ENCODE measurements at places on chromosomes 12 and 14.

- DNase-seq, result no peak
Observed at GRCh38 chr12:6469092-6469491, 1.4 kb downstream of the VAMP1 start.

DNA sequence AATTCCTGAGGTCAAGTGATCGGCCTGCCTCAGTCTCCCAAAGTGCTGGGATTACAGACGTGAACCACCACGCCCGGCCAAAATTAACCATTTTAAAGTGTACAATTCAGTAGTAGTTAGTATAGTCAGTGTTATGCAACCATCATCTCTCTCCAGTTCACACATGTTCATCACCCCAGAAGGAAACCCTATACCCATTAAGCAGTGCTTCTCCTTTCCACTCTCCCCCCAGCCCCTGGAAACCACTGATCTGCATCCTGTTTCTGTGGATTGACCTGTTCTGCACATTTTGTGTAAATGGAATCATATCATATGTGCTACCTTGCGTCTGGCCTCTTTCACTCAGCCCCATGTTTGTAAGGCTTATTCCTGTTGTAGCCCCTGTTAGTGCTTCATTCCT, 52.2 kb downstream of the PHETA1 start:
- DNase-seq, result no peak

DNA sequence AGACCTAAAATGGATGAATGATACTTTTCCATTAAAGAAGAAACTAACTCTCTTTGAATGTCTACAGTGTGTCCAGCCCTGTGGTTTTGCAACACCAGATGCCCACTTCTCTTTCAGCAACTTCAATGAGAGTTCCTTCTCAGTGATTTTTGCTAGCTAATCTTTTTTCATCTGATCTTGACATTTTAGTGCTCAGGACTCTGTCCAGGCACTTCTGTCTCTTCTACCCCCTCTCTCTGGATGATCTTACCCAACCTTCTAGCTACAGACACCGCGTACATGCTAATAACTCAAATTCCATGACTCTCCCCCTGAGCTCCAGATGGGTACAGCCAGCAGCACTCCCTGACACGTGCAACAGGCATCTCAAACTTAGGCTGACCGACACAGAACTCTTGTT, 161.1 kb upstream of the FOXN3 start:
- peak; percentile 64 for DNase-seq

GRCh38 chr12:57582440-57582839, 8.6 kb upstream of the PIP4K2C start:
- no peak for DNase-seq

GRCh38 chr12:132238488-132238854, 90.9 kb downstream of the GALNT9 start:
- DNase-seq, result no peak

DNA sequence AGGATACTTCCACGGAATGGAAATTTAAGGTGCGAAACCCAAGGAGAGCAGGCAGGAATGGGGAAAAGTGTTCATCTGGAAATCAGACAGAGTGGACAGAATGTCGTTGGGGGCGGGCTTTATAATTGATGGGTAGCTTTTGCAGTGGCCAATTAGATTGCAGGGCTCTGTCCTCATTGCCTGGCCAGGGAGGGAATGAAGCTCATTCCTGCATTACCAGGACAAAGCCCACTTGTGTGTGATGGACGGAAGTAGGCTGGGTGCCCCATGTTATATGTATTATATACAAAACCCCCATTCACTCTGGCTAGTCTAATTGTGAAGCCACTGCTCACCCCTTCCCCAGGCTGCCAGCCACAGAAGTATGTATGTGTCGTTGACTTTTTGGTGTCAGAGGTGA, 23.6 kb downstream of the ZNF664 start:
- no peak for DNase-seq

GRCh38 chr14:49692811-49693734, at the start of gene KLHDC1:
TSS of gene KLHDC1 (plus strand) at chr14:49693120. CDS start at chr14:49693195, 75 bp downstream.
- peak; percentile 72 for DNase-seq

- DNase-seq, result peak; percentile 81
Observed at GRCh38 chr12:110600254-110600653, 13.7 kb upstream of the TCTN1 start.

DNA sequence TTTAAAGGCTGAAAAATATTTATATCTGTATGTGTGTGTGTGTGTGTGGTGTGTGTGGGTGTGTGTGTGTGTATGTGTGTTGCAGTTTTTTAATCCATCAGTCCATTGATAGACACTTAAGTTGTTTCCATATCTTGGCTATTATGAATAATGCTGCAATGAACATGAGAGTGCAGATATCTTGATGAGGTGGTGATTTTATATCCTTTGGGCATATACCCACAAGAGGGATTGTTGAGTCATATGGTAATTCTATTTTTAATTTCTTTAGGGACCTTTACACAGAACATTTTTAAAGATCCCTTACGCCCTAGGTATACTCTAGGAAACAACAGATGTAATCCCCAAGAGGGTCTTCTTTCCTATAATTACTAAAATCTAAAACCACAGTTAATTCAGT, 154.5 kb upstream of the CLEC14A start:
- DNase-seq, result no peak
